Fibroblast of the aortic adventitia (primary cell): ENCODE measurements at places on chromosomes 3 and 15.

DNA sequence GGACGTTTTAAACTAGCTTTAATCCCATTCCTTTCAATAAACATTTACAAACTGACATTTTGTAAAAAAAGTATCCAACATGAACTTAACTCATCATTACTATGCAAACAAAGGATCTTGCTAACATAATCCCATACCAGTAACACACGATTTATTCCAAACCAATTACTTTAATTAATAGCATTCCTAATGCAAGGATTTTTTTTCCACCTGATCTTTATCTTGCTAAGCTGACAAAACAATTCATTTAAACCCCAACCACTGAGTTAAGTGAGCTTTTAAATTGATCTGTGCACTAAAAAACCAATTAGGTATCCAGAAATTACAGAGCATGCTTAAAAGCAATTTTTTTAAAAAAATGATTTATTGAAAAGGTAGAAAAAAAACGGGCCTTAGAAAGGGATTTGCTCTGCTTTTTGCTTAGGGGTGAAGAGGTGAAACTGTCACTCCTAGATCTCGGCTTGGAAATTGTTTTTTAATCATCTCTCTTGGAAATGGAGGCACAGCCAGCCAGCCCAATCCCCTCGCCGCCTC is 1.2 kb downstream of the SH3BP5 start:
- no peak for DNase-seq

DNA sequence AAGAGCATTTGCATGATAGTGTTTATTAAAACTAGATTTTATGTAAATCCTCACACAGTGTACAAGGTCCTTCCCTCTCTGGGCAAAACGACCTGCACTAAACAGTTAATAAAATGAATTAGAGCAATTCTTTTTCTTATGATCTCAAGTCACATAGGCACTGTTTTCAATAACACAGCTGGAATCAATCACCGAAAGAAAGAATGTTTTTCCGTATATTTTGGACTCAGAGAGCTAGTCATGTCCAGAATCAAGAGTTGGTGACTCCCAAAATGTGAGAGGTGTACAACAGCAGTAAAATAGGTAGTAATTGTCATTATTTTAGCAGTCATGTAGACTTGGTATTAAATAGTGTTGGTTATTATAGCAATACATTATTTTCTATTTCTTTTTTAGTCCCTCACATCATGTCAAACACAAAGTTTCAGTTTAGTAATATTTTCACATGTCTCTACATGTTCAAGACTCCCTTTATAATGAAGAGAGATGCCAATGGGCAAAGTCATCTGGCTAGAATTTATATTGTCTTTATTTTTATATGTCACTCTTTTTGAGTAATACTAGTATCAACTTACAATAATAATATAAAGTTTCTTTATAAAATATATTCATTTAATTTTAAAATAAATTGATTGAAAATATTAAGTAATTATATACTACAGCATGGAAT is 448.6 kb upstream of the CDIN1 start:
- DNase-seq: peak; percentile 12

DNA sequence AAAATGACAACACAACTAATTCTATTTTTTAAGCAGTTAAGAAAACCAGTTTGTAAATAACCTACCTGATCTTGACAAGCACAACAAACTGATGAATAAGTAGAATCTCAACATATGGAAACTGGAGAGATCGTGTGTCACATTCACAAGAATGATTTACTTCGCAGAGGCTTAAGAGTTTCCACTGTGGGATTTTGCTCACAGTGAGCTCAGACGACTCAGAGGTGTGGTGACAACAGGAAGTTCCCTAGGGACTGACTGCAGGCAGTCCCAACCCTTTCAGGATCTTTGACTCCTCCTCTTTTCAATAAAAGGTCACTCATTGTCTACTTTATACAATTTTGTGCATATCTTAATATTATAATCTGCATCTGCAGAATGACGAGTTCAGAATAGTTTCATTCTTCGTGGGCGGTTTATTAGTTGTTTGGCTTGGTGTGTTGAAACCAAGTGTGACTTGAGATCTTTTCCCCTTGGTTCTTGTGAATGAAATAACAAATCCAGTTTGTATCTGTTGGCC is at the start of gene LIPH:
TSS of gene LIPH (minus strand) at position 231 of the 520 bp plus-strand sequence. CDS start at position 114, 117 bp downstream.
- DNase-seq: peak; percentile 18

DNA sequence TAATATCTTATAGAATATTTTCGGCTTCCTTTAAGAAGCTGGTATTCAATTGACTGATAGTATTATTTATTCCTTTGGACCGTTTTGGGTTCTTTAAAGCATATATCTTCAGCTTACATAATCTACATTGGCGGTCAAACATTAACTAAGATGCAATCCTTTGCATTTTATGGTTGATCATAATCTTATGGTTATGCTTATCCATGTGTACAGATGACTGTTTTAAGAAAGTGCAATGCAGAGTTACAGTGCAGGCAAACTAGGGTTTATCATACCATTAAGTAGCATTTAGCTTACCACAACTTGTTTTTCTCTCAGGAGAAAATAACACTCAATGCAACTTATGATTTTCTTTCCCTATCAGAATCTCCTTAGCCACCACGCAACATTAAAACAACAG is 41.4 kb upstream of the POU1F1 start:
- no peak for DNase-seq

- no peak for DNase-seq
Measured at GRCh38 chr3:192905980-192906678, 11.5 kb downstream of the MB21D2 start.

DNA sequence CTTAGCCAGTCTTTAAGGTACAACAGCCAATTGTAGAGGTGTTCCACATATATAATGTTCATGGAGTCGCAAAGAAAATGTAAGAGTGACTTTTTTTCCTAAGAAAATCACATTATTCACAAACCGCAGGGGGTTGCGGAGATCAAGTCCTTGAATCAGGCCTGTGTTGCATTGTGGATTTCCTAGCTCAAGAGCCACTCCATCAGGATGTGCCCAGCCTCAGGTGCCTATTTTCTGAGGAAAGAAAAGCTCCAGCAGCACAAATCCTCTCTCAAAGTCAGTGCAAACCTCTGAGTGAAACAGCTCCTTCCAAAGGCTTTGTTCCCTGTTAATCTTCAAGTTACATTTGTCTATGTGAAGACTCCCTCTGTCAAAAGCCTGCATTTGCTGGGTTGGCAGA is 349.4 kb downstream of the CLSTN2 start:
- DNase-seq: no peak

GRCh38 chr15:72472992-72473610 is 1.0 kb upstream of the ARIH1 start:
- DNase-seq: peak; percentile 57

GRCh38 chr15:77123854-77124253 is 52.9 kb upstream of the TSPAN3 start:
- no peak for DNase-seq

DNA sequence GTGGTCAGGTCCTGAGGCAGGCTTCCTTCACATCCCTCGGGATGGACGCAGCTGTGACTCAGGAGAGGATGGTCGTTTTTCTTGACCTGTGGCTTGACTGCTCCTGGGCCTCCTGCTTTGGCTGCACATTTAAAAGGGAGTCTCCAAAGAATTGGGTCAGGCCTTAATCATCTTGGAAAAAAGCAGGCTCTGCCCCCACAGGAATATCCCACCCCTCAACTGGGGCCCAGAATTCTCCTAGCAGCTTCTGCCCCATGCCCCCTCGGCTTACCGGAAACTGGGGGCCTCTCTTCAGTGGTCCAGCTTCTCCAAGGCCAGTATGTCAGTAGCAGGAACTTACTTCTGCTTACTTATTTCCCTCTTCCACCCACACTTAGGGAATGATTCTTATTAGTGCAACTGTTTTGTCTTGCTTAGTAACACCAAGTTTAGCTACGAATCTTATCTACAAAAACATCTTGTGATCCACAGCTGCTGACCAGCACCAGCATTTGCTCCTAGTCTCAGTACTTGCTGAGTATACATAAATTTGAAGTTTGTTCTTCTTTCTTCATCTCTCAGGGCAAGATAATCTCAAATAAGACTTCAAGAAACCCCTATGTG is 35.7 kb downstream of the ATG7 start:
- no peak for DNase-seq

DNA sequence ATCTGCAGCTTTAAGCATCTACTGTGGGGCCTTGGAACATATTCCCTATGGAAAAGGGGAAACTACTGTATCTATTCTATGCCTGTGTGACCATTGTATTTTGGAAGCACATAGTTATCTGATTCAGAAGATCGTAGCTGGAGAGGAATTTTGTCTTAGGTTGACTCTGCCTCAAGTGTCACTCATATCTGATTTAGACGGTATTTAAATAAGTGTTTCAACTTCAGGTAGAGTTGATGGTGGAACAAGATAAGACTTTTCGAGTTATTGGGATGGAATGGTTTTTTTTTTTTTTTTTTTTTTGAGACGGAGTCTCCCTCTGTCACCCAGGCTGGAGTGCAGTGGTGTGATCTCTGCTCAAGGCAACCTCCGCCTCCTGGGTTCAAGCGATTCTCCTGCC is 8.9 kb upstream of the DENND6A start:
- DNase-seq: no peak

GRCh38 chr15:78923480-78924360 is 21.1 kb downstream of the CTSH start:
- DNase-seq: no peak

DNA sequence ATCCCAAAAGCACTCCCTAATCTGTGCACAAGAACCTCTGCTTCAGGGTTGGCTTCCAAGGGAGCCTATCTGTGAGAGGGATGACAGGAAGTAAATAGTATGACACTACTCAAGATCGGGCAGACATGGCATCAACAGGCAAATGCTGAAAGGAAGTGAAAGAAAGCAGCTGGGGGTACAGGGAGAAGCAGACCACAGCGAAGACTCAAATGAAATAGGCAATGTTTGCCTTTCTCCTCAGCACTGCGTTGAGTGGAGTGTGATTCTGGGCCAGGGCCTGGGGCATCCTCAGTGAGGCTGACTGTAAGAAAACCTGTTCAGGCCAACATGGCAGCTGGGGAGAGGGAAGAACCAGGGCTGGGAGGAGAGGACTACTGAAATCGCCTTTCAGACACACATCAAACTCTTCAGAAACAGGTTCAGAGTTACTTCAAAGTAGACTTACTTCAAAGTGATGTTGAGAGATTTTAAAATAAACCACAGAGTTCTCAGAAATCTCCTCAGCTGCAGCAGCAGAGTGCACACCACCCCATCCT is 96.6 kb downstream of the SLC9A9 start:
- no peak for DNase-seq

DNA sequence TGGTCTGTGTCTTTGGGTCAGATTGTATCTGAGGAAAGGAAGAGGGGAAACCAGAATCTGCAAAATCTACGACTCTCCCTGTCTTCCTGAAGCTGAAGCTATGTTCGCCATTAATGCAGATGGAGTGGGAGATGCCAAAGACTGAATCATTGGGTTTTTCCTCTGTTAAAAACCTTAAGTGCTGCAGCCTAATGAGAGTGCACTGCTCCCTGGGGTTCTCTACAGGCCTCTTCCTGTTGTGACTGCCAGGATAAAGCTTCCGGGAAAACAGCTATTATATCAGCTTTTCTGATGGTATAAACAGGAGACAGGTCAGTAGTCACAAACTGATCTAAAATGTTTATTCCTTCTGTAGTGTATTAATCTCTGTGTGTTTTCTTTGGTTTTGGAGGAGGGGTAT is 24.0 kb downstream of the RMDN3 start:
- no peak for DNase-seq

DNA sequence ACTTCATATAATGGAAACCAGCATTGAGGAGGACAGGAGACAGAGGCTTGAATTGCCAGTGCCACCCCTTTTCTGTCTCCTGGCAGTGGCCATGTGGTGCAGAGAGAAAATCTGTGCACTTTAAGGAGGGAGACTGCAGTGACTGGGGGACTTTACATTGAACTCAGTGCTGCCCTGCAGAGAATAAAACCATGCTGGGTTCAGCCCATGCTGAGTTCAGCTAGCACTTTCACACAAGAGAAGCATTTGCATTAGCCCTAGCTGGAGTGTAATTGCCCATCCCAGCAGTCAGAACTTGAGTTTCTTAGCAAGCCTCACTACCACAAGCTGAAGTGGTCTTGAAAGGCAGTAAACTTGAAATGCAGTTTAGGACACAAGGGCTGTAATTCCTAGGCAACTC is 677.5 kb downstream of the ZPLD1 start:
- no peak for DNase-seq

GRCh38 chr3:102037209-102037608 is 187.9 kb downstream of the NFKBIZ start:
- peak; percentile 54 for DNase-seq

DNA sequence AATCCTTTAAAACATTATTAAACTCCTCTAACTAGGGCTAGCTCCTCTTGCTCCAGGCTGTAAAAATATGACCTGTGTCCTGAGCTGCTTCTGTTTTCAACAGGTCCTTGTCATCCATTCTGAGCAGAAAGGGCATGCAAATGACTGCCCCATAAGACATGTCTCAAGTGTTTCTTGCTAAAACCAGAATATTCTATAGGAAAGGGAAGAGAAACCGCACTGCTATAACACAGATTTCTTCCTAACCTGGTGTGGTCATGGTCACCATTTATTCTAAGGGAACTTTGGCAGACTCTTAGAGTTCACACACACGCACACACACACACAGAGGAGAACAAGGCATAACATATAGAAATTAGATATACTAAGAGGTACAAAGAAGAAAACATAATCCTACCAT is 34.2 kb upstream of the B3GNT5 start:
- no peak for DNase-seq

DNA sequence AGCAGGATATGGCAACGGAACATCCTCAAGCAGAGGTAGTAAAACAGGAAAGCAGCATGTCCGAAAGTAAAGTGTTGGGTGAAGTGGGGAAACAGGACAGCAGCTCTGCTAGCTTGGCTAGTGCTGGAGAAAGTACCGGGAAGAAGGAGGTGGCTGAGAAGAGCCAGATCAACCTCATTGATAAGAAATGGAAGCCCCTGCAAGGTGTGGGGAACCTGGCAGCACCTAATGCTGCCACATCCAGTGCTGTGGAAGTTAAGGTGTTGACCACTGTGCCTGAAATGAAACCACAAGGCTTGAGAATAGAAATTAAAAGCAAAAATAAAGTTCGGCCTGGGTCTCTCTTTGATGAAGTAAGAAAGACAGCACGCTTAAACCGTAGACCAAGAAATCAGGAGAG is 14.3 kb upstream of the ZBTB47 start:
- DNase-seq: no peak

- no peak for DNase-seq
Measured at GRCh38 chr3:119745942-119746341, 36.0 kb upstream of the NR1I2 start.

GRCh38 chr15:77027697-77028450 is 32.9 kb downstream of the PSTPIP1 start:
- DNase-seq: no peak

- DNase-seq: peak; percentile 1
Measured at GRCh38 chr3:176431991-176432390, 765.3 kb downstream of the TBL1XR1 start.
